Uterus (tissue), 4 donors: ENCODE measurements at places on chromosomes 11 and 22. TPM values are rescaled to one million over a fixed set of nuclear protein-coding genes. Genes with fewer than 3 reads are reported as not detected.

The CDC42BPG gene
- total RNA-seq, result 2.7 TPM

The GGTLC2 gene
- total RNA-seq, result not detected

The C11orf97 gene
- total RNA-seq, result not detected

The UBQLNL gene
- 6.8 TPM for total RNA-seq

The FGF19 gene
- not detected for total RNA-seq

The PGA5 gene
- not detected for total RNA-seq

The LGALS12 gene
- total RNA-seq, result not detected

The LDLRAD3 gene
- 10.2 TPM for total RNA-seq

The OR4C3 gene
- total RNA-seq, result not detected

The HBB gene
- total RNA-seq, result 2,778 TPM

The TREH gene
- not detected for total RNA-seq

The LRP4 gene
- 1.2 TPM for total RNA-seq

The MYOD1 gene
- total RNA-seq, result not detected
